Vein endothelial cell (primary cell): ENCODE measurements at places on chromosomes 13 and 19. TPM values are rescaled to one million over a fixed set of nuclear protein-coding genes. Genes with fewer than 3 reads are reported as not detected.

Gene B3GNT3
- total RNA-seq = 0.10 TPM in 1 of 2 replicates, not detected in the other

Gene CCDC106
- 9.4 and 14.0 TPM in 2 replicates for total RNA-seq

Gene GAS6
- total RNA-seq = 38.7 and 111 TPM in 2 replicates

Gene DHDH
- total RNA-seq = not detected in 2 replicates

Gene ZNF610
- total RNA-seq = 2.9 and 3.3 TPM in 2 replicates

Gene DACH1
- total RNA-seq = 1.6 and 7.2 TPM in 2 replicates
